ENCODE measurements at places on chromosomes 5 and 9. TPM values are rescaled to one million over a fixed set of nuclear protein-coding genes. Genes with fewer than 3 reads are reported as not detected.

DNA sequence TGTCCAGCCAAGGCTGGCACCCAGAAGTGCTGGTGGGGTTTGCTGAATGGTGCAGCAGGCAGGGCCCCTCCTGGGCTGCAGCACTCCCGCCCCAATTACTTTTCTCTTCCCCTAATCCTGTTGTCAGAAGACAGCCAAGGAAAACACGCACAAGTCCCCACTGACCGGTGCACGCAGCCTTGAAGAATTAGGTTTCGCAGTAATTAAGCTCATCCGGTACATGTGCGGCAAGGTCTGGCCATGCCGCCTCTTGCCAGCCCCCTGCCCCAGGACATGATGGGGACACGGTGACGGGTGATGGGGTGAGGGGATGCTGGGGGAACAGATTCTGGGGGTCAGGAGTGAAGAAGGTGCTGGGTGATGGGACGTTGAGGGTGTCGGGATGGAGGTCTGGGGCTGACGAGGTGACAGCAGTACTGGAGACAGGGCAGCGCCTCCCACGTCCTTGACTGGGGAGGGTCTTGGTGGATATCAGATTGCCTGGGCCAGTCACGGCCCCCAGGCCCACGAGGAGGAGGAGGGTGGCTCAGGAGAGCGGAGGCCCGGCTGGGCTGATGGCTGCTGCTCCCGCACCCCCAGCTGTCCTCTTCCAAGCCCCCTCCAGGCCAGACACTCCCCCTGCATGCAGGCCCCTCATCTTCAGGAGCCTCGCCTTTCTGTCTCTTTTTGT is 34.9 kb downstream of the BARX1 start:
- H3K4me1 ChIP-seq, result no peaks in the 10 kb centered on the region
- no peak overlapping the region for H3K4me3 ChIP-seq
- peaks cover 9% of the 10 kb centered on the region for H3K27me3 ChIP-seq
- no peak overlapping the region for H3K27ac ChIP-seq
- H3K36me3 ChIP-seq, result no peaks in the 10 kb centered on the region

GRCh38 chr5:149434162-149435014 is 55.3 kb upstream of the IL17B start:
- H3K4me1 ChIP-seq, result peaks cover 10% of the 10 kb centered on the region
- DNase-seq, result peak; percentile 88
- no peaks in the 10 kb centered on the region for H3K27me3 ChIP-seq
- peaks cover 11% of the 10 kb centered on the region for H3K36me3 ChIP-seq

CCDC112 gene
- 6.7 TPM for total RNA-seq

DNA sequence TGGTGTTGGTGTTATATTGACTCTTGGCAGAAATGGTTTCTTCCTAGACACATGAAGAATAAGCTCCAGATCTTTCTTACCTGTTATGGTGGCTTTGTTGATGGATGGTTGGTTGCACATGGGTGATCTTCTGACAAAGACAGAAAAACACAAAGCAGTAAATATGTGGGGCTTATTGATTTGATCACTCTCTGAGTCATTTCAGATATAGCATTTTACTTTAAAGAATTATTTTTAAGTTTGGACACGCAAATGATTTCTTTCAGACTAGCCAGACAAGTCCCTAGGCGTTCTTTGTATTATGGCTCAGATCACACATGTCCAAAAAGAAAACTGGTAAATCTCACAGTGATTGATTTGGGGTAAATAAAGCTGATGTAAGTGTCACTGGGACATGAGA is 597.6 kb downstream of the RAB3C start:
- no peak overlapping the region for H3K4me3 ChIP-seq
- H3K36me3 ChIP-seq, result peaks cover 3% of the 10 kb centered on the region
- DNase-seq, result no peak

KCNV2 gene
- total RNA-seq, result not detected

DNA sequence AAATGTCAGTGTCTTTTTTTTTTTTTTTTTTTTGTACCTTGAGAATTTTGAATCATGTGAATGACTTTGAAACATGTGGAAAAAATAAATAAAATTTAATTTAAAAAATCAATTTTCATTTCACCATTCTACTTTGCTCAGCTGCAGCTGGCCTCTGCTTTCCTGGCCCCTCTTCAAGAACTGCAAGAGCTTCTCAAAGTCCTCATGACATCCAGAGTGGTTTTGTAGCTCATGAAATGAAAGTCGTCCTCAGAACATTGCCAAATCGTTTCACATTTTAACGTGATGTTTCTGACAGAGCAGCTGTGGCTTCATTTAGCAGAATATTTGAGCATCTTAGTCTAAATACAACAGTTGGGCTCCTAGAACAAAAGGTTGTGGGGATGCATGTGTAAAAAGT is 47.9 kb upstream of the TMEM215 start:
- DNase-seq, result no peak
- no peaks in the 10 kb centered on the region for H3K36me3 ChIP-seq
- H3K27me3 ChIP-seq, result no peaks in the 10 kb centered on the region
- no peaks in the 10 kb centered on the region for H3K4me1 ChIP-seq
- H3K4me3 ChIP-seq, result no peak overlapping the region

- peaks cover 4% of the 10 kb centered on the region for H3K4me1 ChIP-seq
- DNase-seq, result no peak
- no peaks in the 10 kb centered on the region for H3K36me3 ChIP-seq
- H3K27ac ChIP-seq, result no peak overlapping the region
Measured at GRCh38 chr5:129377504-129377903, 82.6 kb upstream of the ADAMTS19 start.

FOXD4L3 gene
- total RNA-seq, result not detected

- no peak for DNase-seq
- no peak overlapping the region for H3K4me3 ChIP-seq
- H3K27ac ChIP-seq, result peak overlapping the region; percentile 85
- H3K4me1 ChIP-seq, result no peaks in the 10 kb centered on the region
- peaks cover 6% of the 10 kb centered on the region for H3K27me3 ChIP-seq
Measured at GRCh38 chr5:175573493-175574269, 84.2 kb upstream of the HRH2 start.

- no peak for DNase-seq
- peaks cover 7% of the 10 kb centered on the region for H3K4me1 ChIP-seq
- H3K4me3 ChIP-seq, result no peak overlapping the region
- H3K27me3 ChIP-seq, result no peaks in the 10 kb centered on the region
- no peak overlapping the region for H3K27ac ChIP-seq
Measured at GRCh38 chr5:143114481-143114880, 289.0 kb downstream of the NR3C1 start.

FGFR4 gene
- total RNA-seq, result 106 TPM

GRCh38 chr5:128869970-128870369 is 95.3 kb upstream of the SLC27A6 start:
- peaks cover 3% of the 10 kb centered on the region for H3K4me1 ChIP-seq
- H3K36me3 ChIP-seq, result no peaks in the 10 kb centered on the region
- no peak for DNase-seq
- H3K27me3 ChIP-seq, result no peaks in the 10 kb centered on the region

DNA sequence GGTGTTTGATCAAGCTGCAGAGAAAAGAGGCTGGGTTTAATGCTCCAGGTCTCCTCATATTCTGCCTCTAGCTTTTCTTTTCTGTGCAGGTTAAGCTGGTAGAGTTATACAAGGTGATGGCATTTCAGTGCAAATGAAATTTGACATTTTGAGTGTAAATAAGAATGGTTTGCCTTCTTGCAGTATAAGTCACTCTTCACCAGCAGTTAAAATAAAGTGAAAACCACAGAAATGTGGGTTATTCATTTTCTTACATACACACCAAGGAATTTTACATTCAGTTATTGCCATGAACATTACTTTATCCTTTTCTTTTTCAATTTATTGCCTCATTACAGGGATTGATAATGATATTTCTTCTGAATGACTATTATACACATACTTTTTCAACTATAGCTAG is 337.5 kb upstream of the PCSK5 start:
- no peak overlapping the region for H3K27ac ChIP-seq
- H3K36me3 ChIP-seq, result no peaks in the 10 kb centered on the region
- no peaks in the 10 kb centered on the region for H3K4me1 ChIP-seq
- H3K4me3 ChIP-seq, result no peak overlapping the region

- H3K36me3 ChIP-seq, result no peaks in the 10 kb centered on the region
- no peak overlapping the region for H3K27ac ChIP-seq
- no peak overlapping the region for H3K4me3 ChIP-seq
Measured at GRCh38 chr5:144267961-144268513, 97.4 kb downstream of the KCTD16 start.

DNA sequence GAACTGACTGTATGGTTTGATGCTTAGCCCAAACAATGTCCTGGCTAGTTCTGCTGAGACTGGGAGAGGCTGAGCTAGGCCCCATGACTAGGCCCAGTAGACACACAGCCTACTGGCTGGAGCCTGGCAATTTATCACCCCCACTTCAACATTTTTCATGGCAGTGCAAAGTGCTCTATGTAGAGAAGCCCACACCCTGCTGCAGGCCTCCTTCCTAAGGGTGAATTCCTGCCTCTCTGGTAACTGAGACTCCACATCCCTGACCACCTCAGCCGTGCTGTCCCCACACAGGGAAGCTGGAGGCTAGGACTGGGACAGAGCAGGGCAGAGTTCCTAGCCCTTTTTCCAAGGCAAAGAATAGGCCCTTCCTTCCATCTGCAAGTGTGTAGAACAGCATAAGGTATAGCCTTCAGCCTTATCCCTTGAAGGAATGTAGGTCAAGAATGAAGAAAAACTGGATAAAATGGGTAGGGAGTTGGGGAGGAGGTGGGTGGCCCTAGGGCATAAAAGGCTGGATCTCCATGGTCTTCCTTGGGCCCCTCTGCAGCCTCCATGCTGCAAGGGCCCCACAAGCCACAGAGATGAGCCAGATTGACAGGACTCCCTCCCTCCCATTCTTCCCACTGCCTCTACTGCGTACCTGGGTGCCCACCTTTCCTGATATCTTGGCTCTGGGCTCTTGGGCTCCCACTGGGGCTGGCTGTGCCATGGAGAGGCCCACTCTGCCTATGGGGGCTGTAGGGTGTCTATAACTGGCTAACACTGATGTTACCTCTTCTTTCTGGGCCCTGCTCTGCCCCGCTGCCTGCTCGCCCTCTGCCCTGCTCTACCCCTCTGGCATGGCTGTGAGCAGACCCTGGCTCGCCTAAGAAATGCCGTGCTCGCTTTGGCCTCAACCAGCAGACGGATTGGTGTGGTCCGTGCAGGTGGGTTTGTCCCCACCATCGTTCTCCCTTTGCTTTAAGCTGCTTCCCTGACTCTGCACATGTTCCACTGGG is 29.8 kb downstream of the TCF7 start:
- no peak overlapping the region for H3K27ac ChIP-seq
- H3K36me3 ChIP-seq, result peaks cover 57% of the 10 kb centered on the region
- no peaks in the 10 kb centered on the region for H3K27me3 ChIP-seq
- no peak for DNase-seq
- H3K4me1 ChIP-seq, result peaks cover 2% of the 10 kb centered on the region

DNA sequence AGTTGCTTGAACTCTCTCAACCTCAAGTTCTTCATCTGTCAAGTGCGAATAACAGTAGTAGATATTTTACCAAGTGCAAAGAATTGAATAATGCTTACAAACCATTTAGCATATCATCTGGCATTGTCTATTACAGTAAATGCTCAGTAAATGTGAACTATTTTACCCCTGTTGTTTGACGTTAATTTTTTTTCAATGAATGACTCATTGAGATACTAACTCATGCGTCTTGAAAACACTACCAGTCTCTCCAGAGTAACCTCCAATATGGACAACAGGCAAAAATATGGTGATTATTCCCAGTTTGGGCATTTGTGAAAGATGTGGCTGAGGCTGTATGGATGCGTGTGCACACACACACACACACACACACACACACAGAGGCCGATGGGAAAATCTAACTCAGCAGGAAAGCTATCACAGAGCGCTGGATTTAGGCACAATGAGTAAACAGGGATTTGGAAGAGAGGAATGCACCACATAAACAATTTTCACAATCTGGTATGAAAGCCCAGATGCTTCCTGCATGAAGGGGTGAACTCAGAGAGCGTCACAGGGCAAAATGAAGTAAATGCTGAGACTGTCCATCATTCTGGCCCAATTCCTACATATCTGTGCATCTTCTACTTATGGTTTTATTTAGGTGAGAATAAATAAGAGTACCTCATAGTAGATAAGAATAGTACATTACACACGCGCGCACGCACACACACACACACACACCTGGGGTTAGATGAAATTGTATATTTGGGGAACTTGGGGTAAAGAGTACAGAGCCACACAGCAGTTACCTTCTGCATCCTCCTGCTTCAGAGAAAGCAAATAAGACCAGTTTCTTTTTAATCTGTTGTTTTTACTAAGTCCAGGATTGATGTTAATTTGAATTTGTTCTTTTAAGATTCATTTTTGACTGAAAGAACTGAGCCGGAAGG is 128.7 kb downstream of the PALM2AKAP2 start:
- peak; percentile 35 for DNase-seq
- no peaks in the 10 kb centered on the region for H3K27me3 ChIP-seq
- peak overlapping the region; percentile 83 for H3K27ac ChIP-seq
- H3K36me3 ChIP-seq, result no peaks in the 10 kb centered on the region
- H3K4me1 ChIP-seq, result peaks cover 37% of the 10 kb centered on the region

MOB3B gene
- 8.7 TPM for total RNA-seq

GRCh38 chr5:72156946-72157624 is 49.8 kb downstream of the MAP1B start:
- H3K27ac ChIP-seq, result no peak overlapping the region
- no peak for DNase-seq
- H3K27me3 ChIP-seq, result no peaks in the 10 kb centered on the region
- no peak overlapping the region for H3K4me3 ChIP-seq
- no peaks in the 10 kb centered on the region for H3K36me3 ChIP-seq

DNA sequence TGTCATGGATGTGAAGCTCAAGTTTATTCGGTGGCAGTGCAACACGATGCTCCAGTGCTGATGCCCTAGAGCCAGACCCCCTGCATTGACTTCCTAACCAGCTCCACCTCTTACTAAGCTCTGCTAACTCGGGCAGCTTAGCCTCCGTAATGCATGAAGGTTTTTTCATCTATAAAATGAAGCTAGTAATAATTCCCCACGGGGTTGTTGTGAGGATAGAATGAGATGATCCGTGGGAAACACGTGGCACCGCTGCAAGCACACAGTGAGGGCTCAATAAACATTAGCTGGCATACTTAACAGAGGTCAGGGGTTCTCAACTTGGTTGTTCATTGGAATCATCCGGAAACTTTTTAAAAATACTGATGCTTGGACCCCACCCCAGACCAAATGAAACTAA is 6.8 kb downstream of the ENC1 start:
- no peak overlapping the region for H3K4me3 ChIP-seq
- H3K36me3 ChIP-seq, result peaks cover 28% of the 10 kb centered on the region
- no peak for DNase-seq

DNA sequence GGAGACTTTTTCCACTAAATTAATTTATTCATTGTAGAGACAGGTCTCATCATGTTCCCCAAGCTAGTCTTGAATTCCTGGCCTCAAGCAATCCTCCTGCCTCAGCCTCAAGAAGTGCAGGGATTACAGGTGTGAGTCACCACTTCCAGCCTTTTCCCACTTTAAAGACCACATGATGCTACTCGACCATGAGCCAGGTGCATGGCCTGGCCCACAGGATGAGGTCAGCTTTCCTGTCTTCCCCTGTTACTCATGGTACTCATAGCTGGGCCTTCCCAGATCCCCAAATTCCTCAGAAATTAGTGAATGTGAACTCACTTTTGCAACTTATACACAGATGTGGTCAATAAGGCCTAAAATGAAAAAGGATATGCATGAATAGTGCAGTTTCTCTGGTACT is 395.9 kb downstream of the SEMA5A start:
- no peaks in the 10 kb centered on the region for H3K4me1 ChIP-seq
- no peaks in the 10 kb centered on the region for H3K27me3 ChIP-seq
- no peaks in the 10 kb centered on the region for H3K36me3 ChIP-seq
- no peak overlapping the region for H3K27ac ChIP-seq
- H3K4me3 ChIP-seq, result no peak overlapping the region
- DNase-seq, result no peak

GRCh38 chr5:79578876-79579275 is 33.4 kb upstream of the TENT2 start:
- H3K27ac ChIP-seq, result no peak overlapping the region
- no peak overlapping the region for H3K4me3 ChIP-seq
- no peaks in the 10 kb centered on the region for H3K27me3 ChIP-seq
- no peaks in the 10 kb centered on the region for H3K36me3 ChIP-seq
